SHP77 treated with DMSO at 0.1 percent for 48 hours (cell line): ENCODE measurements at places on chromosomes 1 and 21.

DNA sequence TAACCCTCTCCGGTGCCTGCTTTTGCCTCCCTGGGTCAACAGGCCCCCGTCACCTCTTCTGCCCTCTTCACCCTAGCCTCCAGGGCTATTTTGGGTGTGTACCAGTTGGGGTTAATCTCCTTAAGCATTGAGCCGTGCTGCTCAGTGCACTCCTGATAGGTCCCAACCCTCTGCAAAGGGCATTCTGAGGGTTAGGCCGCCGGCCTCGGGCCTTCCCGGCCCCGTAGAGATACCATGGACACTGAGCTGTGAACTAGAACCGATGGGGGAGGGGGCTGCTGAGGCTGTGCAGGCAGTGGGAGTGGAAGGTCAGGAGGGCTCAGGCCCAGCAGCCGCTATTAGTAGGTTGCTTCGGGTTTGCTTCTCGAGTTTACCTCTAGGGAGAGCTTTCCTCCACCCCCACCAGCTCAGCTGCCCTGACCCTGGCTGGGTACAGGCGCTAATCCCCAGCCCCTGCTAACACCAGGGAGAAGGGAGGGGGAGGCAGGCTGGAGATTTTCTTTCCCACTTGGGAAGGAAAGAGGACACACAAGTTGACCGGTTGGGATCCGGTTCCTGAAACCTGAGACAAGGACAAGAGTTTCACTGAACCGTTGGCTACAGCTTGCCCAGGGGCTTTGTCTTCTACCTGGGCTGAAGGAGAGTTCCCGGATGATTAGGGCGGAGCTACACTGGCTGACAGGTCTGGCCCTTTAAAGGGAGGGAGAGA lies 4.8 kb downstream of the LMOD1 start:
- no peak for DNase-seq

DNA sequence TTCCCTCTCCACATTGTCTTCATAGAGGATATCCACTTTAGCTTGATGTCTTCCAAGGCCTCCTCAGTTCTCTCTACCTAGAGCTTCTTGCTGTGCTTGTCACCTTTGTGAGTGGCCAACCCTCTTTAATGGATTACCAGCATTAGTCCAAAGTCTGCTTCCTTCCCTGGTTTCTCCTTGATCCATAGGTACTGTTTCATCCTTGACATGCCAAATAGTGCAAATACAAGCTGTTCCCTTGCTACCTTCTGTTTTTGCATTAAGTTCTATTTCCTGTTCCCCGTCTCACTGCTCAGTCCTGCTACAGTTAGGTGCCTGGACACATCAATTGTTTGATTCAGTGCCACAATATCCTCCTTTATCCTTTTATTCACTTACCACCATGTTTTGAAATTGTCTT lies 19.2 kb downstream of the MAST2 start:
- no peak for DNase-seq

DNA sequence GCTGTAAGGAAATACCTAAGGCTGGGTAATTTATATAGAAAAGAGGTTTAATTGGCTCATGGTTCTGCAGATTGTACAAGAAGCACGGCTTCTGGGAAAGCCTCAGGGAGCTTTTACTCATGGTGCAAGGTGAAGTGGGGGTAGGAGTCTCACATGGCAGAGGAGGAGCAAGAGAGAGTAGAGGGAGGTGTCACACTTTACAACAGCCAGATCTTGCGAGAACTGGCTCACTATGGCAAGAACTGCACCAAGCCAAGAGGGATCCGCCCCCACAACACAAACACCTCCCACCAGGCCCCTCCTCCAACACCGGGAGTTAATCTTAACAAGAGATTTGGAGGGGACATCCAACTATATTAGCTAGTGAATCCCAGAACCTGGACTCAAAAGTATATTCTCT lies 135.4 kb upstream of the SOD1 start:
- DNase-seq, result no peak

GRCh38 chr1:225763716-225764548 lies 13.7 kb upstream of the SRP9 start:
- no peak for DNase-seq

DNA sequence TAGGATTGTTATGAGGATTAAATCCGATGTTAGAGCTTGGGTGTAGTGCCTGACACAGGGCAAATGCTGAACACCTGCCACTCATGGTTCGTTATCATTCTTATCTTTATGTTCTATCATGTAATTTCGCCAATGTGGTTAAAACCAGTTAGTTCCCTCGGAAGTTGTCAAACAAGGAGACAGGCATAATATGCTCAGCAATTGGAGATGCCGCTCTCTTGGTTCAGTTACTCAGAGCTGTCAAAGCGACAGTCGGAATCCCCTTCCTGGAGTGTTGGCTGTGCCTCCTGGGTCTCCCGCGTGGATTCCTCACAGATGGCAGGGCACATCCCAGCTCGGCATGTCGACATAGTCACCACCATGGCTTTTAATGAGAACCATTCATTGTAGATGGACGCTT lies 192.2 kb downstream of the ROR1 start:
- no peak for DNase-seq

- peak; percentile 23 for DNase-seq
Measured at GRCh38 chr1:68111519-68112436, 61.4 kb upstream of the DIRAS3 start.

- no peak for DNase-seq
Measured at GRCh38 chr21:43618940-43619339, 40.3 kb downstream of the HSF2BP start.

GRCh38 chr1:48258106-48258505 lies 35.6 kb downstream of the SLC5A9 start:
- no peak for DNase-seq

DNA sequence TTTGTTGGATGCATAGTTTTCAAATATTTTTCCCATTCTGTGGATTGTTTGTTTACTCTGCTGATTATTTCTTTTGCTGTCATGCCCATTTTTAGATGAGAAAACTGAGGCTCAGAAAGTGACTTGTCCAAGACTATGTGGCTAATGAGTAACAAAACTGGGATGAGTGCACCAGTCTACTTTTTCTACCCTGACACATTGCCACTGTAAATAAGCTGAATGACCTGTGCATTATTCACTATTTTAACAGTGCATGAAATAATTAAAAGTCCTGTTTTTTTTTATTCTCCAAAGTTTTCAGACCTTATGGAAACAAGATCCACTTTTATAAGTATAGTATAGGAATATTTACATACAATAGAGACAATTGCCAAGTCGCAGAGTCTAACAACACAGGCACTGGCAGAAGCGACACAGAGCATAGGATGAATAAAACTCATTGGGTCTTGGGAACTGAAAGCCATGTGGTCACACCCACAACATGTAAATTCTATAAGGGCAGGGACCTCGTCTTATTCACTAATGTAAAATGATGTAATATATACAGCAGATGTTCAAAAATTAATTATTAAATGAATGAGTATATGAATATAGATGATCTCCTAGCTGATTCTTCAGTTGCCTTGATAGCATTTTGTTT lies 45.2 kb downstream of the HLX start:
- no peak for DNase-seq

DNA sequence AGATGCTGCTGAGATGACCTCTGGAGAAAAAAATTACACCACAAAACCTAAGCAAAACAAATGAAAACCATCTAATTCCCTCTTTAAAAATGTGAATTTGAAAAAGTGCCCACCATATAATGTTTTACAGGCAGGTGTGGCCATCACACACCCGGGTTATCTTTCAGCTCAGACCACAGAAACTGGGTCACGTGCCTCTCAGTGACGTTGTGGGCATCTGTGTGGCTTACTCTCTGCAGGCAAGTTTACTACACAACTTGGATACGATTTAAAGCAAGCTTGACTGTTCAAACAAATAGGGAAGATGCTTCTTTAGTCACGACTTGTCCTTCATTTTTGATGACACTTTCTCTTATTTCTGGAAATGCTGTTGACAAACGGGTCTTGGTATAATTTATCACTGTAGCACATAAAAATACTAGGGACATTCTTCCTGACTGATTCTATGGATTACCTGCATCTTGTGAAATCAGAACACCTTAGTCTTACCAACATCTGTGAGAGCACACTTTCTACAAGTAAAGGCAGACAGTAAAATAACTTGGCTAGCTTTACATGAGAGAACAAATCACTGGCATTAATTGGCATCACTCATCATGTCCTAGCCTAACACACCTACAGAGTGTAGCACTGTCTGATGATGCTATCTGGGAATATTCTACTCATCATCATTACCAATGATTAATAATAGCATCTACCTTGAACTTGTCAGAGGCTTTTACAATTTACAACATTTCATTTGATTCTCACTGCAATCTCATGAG lies 89.3 kb upstream of the EDEM3 start:
- no peak for DNase-seq
